ENCODE measurements at places on chromosomes 5 and 9.

DNA sequence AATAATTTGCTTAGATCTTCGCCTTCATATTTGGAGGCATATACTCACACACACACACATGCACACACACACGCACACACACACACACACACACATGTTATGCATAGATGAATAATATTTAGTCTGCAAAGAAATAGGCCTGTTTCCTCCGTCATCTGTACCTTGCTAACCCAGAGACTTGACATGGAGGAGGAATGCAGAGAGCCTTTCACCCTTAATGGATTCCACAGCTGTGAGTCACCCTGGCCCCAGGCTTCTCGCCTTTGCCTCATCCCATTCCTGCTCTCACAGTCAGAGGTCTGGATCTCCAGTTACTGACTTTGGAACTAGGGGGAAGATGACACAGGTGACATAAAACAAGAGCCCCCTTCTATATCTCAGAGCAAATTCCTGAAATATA is 29.7 kb downstream of the ZNF462 start:
- peak; percentile 99 for DNase-seq

DNA sequence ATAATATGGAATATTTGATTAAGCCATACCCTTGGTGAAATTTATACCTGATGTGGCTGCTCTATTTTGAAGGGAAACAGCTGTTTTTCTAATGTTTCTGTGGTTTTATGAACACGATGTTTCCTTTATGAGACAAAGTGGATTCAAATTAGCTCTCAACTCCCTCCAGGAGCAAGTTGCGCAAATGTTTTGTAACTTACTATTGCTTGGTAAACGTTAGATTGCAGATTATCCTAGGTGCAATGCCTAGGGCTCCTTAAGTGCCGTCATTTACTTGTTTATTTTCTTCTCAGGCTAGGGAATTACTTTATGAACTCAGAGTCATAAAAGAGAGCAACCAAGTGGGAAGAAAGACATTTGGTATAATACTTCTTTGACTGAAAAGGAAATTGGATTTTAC is 763.1 kb downstream of the TAF11L14 start:
- no peak for DNase-seq

DNA sequence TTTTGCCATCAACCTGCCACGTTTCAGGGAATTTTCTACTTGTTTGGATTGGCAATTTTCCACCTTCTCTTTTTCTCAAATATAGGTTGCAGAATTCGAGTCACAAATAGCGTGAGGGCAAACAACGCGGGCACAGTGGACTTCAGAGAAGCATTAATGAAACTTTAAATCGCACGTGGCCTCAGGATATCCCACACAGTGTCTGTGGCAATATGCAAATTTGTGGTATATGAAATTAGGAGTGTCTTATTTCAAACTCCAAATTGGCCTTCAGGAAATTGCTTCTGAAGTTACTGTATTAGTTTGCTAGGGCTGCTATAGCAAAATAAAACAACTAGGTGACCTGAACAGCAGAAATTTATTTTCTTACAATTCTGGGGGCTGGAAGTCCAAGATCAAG is 91.2 kb downstream of the MTRR start:
- DNase-seq: no peak

DNA sequence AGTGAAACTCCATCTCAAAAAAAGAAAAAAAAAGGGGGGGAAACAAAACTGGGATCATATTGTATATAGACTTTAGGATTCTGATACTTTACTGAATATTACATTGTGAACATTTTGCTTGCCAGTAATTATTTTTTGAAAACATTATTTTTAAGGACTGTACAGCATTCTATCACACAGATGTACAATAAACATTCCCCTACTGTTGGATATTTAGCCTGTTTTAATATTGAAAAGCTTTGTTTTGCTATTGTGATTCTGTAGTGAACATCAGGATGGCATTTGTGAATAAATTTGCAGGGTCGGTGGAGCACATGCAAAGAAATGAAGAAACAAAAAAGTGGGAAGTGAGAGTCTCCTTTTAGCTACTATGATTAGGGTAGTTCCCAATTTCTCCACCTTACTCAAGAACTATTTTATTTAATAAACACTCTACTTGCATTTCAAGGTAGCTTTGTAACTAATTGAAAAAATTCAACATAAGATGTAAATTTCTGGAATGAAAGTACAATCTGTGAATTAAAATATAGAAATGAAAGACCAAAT is 18.7 kb downstream of the RASGRF2 start:
- DNase-seq: no peak

GRCh38 chr5:154791535-154791934 is 36.4 kb downstream of the LARP1 start:
- DNase-seq: no peak

DNA sequence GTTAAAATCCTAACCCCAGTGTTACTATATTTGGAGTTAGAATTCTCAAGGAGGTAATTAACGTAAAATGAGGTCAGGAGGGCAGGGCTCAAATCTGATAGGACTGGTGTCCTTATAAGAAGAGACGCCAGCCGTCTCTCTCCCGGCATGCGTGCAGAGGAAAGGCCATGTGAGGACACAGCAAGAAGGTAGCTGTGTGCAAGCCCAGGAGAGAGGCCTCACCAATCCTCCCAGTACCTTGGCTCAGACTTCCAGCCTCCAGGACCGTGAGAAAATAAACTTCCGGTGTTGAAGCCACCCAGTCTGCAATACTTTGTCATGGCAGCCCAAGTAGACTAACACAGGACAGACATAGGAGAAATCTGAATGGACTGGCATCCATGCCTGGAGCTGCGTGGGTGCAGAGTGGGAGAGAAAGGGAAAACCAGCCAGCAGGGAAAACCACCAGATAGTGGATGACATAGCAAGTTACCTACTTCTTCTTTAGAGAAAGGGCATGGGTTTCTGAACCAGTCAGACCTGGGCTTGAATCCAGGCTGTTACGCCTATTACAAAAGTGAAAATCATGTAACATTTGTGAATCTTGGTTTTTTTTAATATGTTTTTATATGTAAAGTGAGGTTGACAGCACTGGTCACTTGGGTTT is 89.2 kb downstream of the FSTL4 start:
- no peak for DNase-seq

- DNase-seq: peak; percentile 71
Measured at GRCh38 chr5:142322747-142323479, 1.9 kb downstream of the SPRY4 start.

- DNase-seq: peak; percentile 2
Measured at GRCh38 chr5:112417931-112418658, 982 bp downstream of the EPB41L4A start.

GRCh38 chr5:14685757-14686156 is 21.2 kb downstream of the OTULIN start:
- peak; percentile 65 for DNase-seq

GRCh38 chr5:123549256-123549904 is 37.4 kb downstream of the CSNK1G3 start:
- DNase-seq: no peak

GRCh38 chr5:139181835-139182452 is 16.2 kb downstream of the SIL1 start:
- DNase-seq: peak; percentile 49

GRCh38 chr9:129405827-129406213 is 215.1 kb downstream of the C9orf50 start:
- DNase-seq: no peak

GRCh38 chr9:30928045-30928444 is 1456.4 kb upstream of the ACO1 start:
- peak; percentile 10 for DNase-seq

GRCh38 chr5:157574456-157575380 is 857 bp downstream of the ADAM19 start:
- DNase-seq: peak; percentile 49

- no peak for DNase-seq
Measured at GRCh38 chr5:105882956-105883481, 1787.7 kb downstream of the EFNA5 start.

DNA sequence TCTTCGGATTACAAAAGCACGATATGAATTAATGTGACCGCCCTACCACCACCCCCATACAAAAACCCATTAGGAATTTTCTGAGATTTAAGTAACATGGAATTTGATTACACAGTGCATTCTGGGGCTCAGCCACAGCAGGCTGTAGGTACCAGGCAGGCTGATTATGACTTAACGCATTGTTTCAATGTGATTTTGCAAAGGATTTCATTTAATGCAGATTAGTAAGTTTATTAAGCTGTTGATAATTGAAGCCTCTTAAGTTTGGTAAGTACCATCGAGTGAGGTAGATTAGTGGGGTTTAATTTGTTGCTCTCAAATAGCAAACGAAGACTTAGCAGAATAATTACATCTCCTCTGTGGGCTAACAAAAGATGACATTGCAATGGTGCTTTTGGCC is 240.1 kb downstream of the TRPM3 start:
- DNase-seq: no peak

DNA sequence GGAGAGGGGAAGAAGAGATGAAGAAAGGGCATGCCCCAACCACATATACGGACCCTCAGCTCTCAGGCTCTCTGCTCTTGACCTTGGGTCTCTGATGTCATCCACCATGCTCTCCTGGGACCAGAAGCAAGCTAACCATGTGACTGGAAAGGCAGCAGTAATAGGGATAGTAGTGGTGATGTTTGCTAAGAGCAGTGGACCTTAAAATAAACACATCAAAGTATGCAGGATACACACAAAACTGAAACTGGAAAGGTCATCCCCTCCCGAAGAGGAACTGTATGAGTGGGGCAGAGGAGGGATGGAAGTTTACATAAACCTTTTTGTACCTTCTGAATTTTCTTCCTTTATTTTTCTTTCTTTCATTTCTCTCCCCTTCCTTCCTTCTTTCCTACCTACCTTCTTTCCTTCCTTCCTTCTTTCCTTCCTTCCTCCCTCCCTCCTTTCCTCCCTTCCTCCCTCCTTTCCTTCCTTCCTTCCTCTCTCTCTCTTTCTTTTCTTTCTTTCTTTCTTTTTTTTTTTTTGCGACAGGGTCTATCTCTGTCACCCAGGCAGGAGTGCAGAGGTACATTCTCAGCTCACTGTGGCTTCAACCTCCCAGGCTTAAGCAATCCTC is 8.1 kb upstream of the PTPN3 start:
- no peak for DNase-seq

GRCh38 chr5:113147537-113147936 is 170.9 kb downstream of the DCP2 start:
- no peak for DNase-seq

- DNase-seq: no peak
Measured at GRCh38 chr9:114416290-114416689, 28.5 kb upstream of the AKNA start.

DNA sequence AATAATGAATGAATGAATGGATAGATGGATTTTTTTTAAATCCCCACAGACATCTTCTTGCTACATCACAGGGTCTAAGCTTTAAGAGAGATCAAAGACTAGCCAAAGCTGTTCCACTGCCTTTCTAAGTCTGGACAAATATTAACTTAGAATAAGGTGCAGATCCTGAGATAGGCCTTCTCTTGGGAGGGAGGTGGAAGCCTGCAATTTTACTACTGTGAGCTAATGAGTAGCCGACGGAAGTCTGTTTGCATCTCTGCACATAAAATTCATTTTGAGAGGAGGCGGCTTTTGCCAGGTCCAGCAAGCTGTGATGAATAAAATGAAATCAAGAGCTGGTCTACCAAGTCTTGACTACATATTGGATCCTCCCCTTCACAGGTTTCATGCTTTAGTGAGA is 484.9 kb downstream of the TMEM38B start:
- no peak for DNase-seq

DNA sequence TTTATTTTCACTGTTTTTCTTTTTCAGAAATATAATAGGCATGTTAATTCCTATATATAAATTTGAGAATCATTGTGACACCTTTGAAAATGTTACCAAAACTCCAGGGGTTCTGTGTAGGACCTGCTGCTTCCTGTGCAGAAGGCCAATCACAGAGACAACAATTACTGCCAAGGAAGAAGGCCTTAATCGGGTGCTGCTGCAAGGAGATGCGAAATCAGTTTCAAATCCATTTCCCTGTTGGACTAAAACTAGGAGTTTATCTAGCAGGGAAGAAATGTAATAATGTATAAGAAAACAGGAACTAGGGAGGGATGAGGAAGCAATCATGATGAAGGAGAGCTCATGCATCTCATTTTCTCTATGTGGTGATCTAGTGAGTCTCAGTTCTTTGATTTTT is 209.7 kb upstream of the NUDT12 start:
- DNase-seq: no peak

DNA sequence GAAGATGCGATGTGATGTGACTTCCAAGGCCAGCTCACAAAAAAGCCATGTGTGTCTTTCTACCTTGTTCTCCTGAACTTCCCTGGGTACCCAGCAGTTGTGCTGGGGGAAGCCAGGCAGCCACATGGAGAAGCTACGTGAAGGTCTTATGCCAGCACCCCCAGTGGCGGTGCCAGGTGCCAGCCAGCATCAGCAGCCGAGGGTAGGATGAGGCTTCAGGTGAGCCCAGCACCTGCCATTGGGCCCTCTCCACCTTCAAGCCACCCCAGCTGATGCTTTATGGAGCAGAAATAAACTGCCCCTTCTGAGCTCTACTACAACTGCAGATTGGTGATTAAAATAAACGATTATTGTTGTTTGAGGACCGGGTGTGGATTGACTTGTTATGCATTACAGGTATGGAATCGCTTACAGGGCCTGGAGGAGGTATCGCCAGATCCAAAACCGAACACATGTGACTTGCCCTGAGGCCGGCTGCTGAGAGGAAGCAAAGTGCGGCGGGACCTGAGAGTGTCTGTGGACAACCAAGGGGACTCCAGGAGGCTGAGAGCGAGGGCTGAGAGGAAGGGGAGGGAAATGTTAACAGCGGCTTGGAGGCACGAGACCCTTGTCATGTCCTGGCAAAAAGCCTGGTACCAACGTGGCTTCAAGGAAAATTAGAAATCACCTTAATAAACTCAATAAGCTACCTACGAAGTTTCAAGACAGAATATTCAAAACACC is 36.0 kb upstream of the OLFM1 start:
- no peak for DNase-seq

GRCh38 chr5:156529892-156530291 is 202.9 kb downstream of the SGCD start:
- DNase-seq: peak; percentile 32

DNA sequence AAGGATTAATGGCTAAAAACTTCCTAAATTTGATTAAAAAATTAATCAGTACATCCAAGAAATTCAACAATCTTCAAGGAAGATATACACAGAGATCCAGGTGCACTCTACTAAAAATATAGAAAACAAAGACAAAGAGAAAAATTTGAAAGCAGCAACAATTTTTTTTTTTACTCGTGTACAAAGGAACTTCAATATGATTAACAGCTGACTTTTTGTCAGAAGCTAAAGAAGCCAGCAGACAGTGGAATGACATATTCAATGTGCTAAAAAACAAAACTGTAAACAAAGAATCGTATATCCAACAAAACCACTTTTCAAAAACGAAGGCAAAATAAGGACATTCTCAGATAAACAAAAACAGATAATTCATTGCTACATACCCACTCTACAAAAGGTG is 234.6 kb downstream of the FSTL4 start:
- DNase-seq: no peak

DNA sequence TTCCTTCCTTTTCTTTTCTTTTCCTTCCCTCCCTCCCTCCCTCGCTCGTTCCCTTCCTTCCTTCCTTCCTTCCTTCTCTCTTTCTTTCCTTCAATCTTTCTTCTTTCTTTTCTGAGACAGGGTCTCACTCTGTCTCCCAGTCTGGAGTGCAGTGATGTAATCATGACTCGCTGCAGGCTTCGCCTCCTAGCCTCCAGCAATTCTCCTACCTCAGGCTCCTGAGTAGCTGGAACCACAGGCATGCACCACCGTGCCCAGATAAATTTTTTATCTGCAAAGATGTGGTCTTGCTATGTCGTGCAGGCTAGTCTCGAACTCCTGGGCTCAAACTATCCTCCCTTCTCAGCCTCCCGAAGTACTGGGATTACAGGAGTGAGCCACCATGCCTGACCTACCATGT is 81.4 kb downstream of the SPATA31C2 start:
- peak; percentile 77 for DNase-seq

GRCh38 chr5:75368391-75368790 is 31.4 kb downstream of the HMGCR start:
- DNase-seq: peak; percentile 33
